ENCODE measurements at places on chromosomes 13 and 19.

GRCh38 chr13:97468331-97468730, 34.4 kb downstream of the RAP2A start:
- no peak for DNase-seq

- DNase-seq: no peak
These were observed 29.7 kb downstream of the USPL1 start for GRCh38 chr13:30647420-30647819.

DNA sequence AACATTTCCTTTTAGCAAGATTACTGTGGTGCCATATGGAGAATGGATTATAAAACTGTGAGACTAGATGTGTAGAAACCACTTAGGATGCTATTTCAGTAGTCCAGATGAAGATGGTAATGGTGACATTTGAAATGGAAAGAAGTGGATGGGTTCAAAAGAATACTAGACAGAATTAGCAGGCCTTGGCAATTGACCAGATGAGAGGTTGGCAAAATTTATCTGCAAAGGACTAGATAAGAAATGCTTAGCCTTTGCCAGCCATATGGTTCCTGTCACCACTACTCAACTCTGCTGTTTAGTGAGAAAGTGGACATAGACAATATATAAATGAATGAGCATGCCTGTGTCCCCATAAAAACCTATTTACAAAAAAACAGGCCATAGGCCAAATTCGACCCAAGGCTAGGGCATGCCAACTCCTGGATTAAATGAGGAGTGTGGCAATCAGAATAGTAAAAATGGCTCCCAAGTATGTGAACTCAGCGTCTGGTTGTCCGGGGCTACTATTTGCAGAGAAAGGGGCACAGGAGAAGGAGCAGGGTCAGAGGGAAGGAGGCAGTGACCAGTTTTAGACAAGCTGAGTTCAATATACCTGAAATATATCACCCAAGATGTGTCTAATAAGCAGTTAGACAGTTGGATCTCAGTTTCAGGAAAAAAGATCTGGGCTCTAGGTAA, 98.4 kb downstream of the ENOX1 start:
- no peak for DNase-seq

GRCh38 chr13:40024204-40024966, 368.9 kb downstream of the COG6 start:
- no peak for DNase-seq

GRCh38 chr13:32278426-32278825, 36.7 kb downstream of the ZAR1L start:
- DNase-seq: no peak

GRCh38 chr13:99600318-99600717, 99.0 kb downstream of the TM9SF2 start:
- DNase-seq: no peak

DNA sequence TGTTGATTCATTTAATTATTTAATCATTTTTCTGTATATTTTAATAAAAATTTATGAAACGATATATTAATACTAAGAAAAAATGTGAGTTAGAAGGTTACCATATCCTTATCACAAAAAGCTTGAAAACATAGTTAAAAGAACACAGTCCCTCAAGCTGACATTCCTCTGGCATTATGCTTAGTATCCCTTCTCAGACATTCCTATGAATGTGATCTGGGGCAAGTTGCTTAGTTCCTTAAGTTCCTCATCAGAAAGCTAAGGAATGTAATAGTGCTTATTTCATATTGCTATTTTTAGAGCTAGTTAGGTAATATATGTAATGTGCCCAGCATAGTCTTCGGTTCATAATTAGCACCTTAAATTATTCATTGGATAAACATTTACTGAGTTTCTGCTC, 122.8 kb downstream of the MTUS2 start:
- no peak for DNase-seq

DNA sequence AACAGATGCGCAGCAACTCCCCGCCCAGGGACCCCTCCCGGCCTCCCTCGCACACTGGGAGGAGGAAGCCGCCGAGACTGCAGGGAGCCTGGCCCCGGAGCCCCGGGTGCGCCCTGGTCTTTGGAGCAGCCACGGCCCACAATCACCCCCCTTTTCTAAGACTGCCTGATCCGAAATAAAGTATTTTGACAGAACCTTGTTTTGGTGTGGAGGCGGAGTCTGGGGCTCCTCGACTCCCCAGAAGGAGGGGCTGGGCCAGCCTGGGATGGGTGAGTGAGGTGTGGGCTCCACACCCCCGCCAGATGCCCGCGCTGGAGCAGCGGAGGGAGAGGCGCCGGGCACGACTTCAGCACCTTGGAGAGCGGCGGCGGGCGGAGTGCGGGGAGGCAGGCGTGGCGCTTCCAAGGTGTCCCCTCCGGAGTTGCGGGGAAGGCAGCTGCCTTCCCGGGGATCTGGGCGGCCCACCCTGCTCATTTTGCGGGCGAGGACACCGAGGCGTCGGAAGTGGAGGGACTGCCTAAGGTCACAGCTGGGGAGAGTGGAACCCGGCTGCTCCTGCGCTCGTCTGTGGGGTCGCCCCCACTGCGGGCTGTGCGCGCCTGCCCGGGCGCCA, 9.4 kb downstream of the SIRT6 start:
- DNase-seq: no peak

DNA sequence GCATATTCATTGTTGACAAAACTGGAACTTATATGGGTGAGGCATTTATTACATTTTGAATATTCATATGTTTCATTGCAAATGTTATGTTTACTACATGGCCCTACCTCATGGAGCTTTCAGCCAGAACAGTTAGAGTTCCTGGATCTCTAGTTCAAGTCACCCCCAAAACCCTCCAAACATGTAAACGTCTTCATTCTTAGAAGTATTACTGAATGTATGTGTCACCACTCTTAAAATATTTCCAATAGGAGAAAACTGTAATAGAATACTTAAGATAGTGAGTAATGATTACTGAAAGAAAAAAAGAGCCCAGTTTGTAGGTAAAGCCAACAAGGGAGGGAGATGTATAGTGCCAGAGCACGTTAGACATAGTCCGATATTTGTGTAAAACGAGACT, 23.5 kb downstream of the URI1 start:
- no peak for DNase-seq

DNA sequence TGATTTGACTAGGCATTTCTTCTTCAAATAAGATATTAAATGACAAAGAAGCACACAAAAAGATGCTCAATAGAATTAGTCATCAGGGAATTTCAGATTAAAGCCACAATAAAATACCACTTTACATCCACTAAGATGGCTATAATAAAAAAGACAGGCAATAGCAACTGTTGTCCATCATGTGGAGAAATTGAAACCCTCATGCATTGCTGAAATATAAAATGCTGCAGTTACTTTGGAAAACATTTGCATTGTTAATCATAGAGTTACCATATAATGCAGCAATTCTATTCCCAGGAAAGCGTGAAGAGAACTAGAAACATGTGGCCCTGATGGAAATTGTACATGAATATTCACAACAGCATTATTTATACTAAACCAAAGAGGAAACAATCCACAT, 605.5 kb upstream of the SLITRK1 start:
- no peak for DNase-seq

DNA sequence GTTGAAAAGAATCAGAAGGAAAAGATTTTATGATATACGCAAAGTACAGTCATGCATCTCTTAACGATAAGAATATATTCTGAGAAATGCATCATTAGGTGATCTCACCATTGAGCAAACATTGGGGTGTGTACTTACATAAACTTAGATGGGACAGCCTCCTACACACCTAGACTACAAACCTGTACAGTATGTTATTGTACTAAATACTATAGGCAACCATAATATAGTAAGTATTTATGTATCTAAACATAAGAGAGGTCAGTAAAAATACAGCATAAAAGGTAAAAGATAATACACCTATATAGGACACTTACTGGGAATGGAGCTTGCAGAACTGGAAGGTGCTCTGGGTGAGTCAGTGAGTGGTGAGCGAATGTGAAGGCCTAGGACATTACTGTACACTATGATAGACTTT, 254.6 kb downstream of the SPRY2 start:
- no peak for DNase-seq
